Left ventricle myocardium inferior (tissue), 1 donor: ENCODE measurements at places on chromosomes 12 and 14.

- no peak for DNase-seq
These were observed 29.5 kb upstream of the CLMN start for GRCh38 chr14:95349241-95349640.

DNA sequence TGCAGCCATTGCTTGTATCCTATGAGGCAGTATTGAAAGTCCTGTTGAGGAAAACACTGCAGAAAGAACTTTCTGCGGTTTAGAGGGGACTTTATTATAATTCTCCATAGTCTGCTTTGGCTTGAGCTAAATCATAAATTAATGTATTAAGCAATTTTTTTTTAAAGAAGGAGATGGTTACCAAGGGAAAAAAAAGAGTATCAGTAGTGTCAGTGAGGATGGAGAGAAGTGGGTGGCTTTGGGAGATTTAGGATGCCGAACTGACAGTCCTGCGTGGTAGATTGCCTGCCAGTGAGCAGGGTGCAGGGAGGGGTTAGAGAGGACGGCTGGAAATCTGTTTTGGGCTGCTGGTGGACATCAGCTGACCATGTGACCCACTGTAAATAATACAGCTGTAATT lies 96.8 kb downstream of the MYRFL start:
- DNase-seq, result no peak

GRCh38 chr14:54127526-54127925 lies 170.9 kb upstream of the BMP4 start:
- no peak for DNase-seq

DNA sequence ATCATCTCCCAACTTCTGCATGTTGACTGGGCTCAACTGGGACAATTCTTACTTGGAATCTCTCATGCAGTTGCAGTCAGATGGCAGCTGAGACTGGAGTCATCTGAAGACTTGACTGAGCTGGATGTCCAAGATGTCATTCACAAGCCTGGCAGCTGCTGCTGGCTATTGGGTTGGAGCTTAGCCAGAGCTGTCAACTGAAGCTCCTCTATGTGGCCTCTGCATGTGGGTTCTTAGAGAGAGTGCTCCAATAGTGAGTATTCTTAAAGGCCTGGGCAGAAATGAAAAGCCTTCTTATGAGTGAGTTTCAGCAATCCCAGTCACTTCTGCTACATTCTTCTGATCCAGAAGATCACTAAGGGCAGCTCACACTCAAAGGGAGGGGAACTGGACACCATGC lies 440.9 kb downstream of the LRIG3 start:
- no peak for DNase-seq

GRCh38 chr14:30035361-30035760 lies 107.7 kb upstream of the PRKD1 start:
- DNase-seq, result no peak

DNA sequence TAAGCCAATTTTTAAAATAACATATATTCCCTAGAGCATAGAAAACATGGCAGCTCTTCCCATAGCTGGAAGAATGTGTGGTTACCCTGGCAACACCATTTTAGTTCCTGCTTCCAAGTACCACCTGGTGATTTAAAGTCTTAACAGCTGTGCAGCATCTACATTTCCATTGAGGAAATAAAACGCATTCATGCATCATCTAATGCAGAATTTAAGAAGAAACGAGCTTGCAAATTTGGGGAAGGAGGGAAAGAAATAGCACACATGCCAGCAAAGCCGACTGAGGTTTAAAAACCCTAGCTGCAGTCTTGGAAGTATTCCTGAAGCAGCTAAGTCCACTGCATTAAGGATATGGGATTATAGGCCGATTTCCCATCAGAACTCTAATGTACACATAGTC lies 22.8 kb upstream of the SLC38A2 start:
- DNase-seq, result no peak

- DNase-seq, result no peak
These were observed 58.3 kb upstream of the EEA1 start for GRCh38 chr12:92987362-92987761.

DNA sequence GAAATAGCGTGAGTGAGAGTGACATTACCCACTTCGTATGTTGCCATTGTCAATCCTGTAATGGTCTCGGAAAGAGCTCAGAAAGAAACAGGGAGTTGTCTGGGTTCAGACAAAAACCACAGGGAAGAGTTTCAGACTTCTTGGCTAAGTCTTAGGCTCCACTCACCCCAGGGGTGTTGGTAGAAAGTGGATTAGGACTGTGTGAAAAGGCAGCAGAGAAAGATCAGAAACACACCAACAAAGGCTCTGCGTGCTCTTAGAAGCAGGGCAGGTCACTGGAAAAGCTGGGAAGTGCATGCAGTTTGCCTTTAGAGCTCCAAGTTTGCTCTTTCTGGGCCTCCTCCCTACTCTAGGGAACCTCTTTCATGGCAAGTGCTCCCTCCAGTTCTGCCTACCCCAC lies 106.1 kb upstream of the PLXNC1 start:
- DNase-seq, result no peak
